Kidney (tissue), 22 donors: ENCODE measurements at places on chromosomes 1 and 21. TPM values are rescaled to one million over a fixed set of nuclear protein-coding genes. Genes with fewer than 3 reads are reported as not detected.
A peak's percentile ranks its signal among the peaks of the same experiment; 100 is the strongest.

The DCLRE1B gene
- total RNA-seq, result 6.1 TPM

The ENAH gene
- total RNA-seq, result 42.3 TPM

The FUCA1 gene
- 69.2 TPM for total RNA-seq

GRCh38 chr1:229124520-229125124 lies 146.3 kb upstream of the RAB4A start:
- H3K27me3 ChIP-seq, result no peaks in the 10 kb centered on the region
- DNase-seq, result peak; percentile 36
- H3K36me3 ChIP-seq, result no peaks in the 10 kb centered on the region
- peaks cover 10% of the 10 kb centered on the region for H3K4me1 ChIP-seq
- H3K27ac ChIP-seq, result no peak overlapping the region
- H3K4me3 ChIP-seq, result no peak overlapping the region

DNA sequence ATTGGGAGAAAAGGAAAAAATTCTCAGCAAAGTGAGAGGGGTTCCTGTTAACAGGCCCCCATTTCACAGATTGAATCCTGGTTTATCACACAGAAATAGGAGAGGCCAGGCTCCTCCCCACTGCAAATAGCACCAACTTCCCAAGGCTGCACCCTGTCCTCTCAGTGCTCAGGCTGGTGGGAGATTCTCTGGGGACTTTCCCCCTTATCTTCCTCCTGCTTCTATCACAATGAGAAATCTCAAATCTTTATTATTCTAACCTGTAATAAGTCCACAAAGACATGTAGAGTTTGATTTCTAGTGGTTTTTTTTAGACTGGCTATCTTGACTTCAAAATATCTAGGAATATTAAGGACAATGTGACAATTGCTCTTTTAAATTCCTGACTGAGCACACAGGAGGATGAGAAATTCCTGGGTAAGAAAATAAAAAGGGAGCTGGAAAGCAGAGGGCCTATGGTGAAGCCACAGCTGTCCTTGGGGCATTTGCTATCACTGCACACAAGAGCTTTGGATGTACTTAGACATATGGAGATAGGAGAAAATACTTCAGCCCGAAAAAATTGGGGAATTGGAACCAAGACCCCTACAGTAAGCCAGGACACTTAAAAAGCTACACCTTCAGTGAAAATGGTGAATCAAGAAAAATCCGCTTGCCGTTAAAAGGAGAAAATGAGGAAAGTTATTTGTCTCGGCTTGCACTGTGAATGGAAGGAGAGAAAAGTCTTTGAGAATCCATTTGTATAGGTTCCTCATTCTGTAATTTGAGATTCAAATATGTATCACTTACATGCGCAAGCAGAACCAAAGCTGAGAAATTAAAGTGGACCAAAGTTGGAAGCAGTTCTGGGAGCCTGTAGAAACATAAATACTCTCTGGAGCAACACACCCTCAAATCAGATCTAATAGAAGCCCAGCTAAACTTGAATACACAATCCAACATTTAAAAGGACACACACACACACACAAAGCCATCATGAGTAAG lies 65.9 kb upstream of the C1orf105 start:
- H3K27ac ChIP-seq, result no peak overlapping the region
- no peaks in the 10 kb centered on the region for H3K27me3 ChIP-seq
- H3K4me3 ChIP-seq, result no peak overlapping the region
- peaks cover 24% of the 10 kb centered on the region for H3K4me1 ChIP-seq
- H3K36me3 ChIP-seq, result no peaks in the 10 kb centered on the region

GRCh38 chr1:7421471-7422075 lies 349.5 kb upstream of the VAMP3 start:
- H3K4me1 ChIP-seq, result no peaks in the 10 kb centered on the region
- no peak overlapping the region for H3K27ac ChIP-seq
- no peak overlapping the region for H3K4me3 ChIP-seq
- DNase-seq, result peak; percentile 30
- no peaks in the 10 kb centered on the region for H3K36me3 ChIP-seq
- no peaks in the 10 kb centered on the region for H3K27me3 ChIP-seq

DNA sequence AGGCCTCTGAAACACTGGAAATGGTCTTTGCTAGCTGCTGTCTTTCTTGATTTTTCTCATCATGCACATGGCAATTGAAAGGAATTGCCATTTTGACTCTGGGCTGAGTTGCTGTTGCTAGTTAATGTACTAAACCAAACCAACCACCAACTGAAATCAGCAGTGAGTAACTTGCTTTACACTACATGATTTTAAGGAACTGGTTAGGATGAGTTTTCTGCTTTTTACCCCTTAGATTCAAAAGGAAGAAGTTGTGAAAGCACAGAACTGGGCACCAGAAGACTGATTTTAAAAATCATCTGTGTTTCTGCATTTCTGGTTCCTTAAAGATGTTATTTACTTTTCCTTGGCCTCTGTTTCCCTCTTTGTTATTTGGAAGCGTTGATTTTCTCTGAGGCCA lies 361.9 kb downstream of the HLX start:
- no peak for DNase-seq
- no peaks in the 10 kb centered on the region for H3K27me3 ChIP-seq
- H3K4me3 ChIP-seq, result no peak overlapping the region
